ENCODE measurements at places on chromosomes 7 and 10.

DNA sequence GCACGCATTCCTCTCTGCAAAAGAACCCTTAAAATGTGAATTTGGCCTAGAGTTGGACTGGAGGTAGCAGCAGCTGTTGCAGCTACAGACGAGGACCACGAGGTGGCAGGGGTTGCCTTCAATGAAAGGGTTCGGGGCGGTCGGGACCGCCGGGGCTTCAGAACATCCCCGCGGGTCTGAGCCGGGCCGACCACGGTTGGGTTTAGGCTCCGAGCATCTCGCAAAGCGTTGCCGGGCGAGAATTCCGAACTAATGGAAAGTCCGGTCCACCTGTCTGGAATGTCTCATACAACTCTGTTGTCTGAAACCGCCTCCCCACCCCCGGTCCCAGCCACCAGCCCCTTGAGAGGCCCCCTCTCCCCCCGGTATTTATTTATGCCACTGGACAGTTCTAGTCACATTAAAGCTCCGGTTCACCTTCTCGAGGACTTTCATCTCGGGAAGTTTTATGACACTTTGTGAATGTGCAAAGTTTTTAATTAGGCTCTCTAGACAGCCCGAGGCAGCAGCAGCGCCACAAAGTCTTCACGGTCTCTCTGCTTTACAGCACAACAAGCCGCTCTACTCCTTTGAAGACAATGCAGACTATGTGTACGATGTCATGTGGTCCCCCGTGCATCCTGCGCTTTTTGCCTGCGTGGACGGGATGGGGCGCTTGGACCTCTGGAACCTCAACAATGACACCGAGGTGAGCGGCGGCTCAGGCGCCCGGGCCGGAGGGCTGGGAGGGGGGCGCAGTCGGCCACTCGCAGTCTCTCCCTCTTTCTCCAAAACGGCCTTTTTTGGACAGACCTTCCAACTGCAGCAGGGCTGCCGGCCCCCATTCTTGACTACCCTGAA lies 246.2 kb downstream of the SLC25A13 start:
- peak; percentile 39 for DNase-seq

DNA sequence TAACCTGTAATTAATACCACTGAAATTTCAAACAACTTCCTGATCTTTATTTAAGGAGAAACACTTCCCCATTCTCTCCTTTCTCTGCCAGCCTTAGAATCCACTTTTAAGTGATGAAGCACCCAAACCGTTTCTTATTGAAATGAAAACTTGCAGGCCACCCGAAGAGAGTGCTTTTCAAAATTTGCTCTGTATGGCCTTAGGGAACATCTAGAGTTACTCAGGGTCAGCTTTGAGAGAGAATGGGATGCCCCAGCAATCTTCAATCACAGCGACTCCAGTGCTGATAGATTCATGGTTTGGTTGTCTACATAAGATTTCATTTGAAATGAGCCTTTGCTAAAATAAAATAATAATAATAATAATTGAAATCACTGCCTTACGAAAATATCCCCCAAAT lies 323.1 kb downstream of the PCLO start:
- no peak for DNase-seq

- no peak for DNase-seq
Observed at GRCh38 chr10:11447586-11447985, 163.9 kb downstream of the USP6NL start.

GRCh38 chr10:5658871-5659618 lies 7.3 kb downstream of the ASB13 start:
- no peak for DNase-seq

GRCh38 chr7:7327423-7327822 lies 145.1 kb downstream of the C1GALT1 start:
- DNase-seq = no peak

DNA sequence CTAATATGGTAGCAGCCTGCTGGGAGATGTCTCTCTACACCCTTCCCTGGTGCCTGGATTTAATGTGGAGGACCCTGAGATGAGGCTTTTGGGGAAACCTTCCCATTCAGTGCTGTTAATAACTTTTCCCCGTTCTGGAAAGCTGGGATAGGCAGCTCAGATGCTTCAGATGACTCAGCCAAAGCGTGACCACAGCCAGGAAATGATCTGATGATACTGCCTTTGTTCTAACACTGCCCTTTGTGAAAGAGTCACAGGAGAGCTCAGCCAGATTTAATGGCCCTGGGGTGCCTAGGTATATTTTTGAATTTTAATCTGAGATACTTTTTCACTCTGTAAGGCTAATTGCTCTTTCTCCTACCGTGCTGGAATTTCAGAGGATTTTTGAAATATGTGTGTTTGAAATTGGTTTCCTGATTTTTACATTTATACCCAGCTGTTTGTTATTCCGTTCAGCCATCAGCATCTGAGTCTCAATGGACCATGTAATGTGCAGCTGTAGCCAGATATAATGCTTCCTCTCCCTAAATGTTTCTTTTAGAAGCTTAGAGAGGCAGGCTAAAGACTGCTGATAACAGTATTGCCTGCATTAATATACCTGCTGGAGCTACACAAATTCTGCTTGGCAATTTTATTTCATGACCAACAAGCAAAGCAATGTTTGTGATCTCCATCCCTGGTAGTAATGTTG lies 17.8 kb downstream of the CELF2 start:
- DNase-seq = no peak

DNA sequence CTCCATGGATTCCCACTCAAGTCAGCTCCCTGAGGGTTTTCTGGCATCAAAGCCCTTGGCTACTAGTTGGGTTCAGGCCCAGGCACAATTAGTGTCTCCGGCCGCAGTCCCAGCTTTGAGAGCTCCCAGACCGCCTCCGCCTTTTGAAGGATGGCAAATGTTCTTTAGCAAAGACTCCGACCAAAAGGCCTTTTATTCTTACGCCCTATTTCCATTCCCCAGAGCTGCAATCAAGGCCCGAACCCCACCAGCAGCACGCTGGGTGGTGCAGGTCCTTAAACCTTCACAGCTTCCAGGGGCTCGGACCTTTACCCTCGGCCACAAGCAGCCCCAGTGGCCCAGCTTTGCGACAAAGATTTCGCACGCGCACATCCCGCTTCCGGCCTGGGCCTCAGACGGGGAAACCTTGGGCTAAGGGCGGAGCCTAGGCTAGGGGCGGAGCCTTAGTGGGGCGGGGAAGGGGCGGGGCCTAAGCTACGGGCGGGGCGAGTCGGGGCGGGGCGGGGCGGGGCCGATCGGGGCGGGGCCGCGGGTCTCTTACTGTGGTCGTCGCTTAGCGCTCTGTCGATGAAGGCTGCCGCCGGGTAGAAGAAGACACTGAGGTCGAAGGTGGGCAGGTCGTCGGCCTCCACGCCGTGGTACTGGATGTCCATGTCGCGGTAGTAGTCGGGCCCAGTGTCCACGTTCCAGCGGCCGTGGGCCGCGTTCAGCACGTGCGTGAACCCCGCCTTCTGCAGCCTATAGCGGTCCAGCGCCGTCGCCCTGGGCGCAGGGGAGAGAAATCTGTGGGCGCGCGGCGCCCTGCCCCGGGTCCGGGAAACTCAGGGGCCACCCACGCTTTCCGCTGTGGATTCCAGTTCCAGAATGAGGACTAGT lies 68.0 kb upstream of the SAMD8 start:
- peak; percentile 34 for DNase-seq

GRCh38 chr7:151984612-151985011 lies 28.4 kb downstream of the GALNTL5 start:
- no peak for DNase-seq

DNA sequence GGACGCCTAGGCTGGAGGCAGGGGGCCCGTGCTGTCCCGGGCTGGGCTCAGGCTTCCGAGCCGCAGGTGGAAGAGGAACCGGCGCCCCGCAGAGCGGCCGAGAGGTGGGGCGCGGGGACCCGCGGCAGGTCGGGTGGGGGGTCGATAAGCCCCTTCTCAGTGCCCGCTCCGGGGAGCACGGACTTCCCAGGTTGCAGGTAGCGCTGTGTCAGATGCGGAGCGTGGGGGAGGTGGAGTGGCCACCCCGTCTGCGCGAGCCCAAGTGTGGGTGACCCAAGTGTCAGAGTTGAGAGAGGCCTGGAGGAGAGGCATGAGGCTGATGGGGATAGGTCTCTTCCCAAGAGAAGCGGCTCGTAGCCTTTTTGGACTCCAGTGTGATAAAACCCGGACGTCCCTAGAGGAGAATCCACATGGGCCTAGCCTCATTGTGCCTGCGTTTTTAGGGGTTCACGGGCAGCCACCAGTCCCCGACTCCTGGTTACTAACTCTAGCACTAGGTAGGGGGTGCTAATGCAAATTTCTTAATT lies 580 bp downstream of the EEPD1 start:
- no peak for DNase-seq

DNA sequence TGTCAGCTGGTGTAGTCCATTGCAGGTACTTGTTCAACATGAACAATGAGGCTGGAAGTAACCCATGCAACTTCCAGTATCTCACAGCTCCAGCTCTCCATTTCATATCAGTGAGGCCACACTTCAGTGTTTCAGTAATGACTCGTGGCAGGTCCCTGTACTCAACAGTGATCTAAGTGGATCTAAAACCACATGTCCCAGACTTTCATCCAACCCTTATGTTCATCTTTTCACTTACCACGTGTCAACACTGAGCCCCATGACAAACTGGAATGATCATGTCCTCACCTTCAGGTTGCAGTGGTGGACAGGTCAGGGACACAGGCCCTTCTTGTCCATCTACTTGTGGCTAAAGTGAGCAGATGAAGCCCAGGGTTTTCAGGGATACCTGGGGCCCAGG lies 155.0 kb upstream of the GRB10 start:
- no peak for DNase-seq

GRCh38 chr10:2679646-2680045 lies 387.7 kb upstream of the PFKP start:
- DNase-seq = no peak

- no peak for DNase-seq
Observed at GRCh38 chr7:55050281-55050680, 31.5 kb downstream of the EGFR start.

- no peak for DNase-seq
Observed at GRCh38 chr7:47609803-47610452, 28.0 kb upstream of the TNS3 start.

DNA sequence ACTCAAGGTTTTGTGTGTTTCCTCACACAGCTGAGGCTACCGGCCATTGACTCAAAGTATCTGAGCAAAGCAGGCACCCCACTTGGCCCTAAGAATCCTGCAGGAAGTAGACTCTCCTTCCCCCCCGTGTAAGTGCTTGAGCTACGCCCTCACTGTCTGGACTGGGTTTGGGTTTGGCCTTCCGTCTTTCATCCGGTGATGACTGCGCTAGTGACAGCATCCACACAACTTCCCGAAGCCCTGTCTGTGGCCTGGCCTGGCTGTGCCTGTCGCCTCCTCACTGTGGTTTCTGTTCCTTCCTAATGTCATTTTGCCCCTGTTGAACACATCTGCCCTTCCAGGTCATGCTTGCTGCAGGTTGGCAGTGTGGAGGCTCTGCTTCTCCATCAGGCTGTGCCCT lies 14.5 kb downstream of the C7orf57 start:
- DNase-seq = peak; percentile 8

DNA sequence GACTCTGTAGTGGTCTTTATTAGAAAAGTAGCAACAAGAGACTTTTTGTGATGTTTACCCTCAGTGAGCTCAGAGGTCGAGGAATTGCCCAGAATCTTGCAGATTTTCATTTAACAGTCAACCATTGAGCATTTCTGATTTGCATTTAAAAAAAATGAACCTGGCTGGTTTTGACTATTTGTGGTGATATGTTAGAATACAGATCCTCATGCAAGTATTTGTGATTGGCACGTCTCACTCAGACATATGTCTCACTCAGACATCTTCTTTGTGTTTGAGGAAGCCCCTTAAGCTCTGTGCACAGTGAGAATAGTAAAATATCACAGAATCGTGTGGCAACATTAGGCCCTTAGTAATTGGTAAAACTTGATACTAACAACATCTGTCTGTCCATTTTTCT lies 113.2 kb downstream of the SND1 start:
- no peak for DNase-seq

- no peak for DNase-seq
Observed at GRCh38 chr7:4100691-4101090, 581.4 kb upstream of the FOXK1 start.

DNA sequence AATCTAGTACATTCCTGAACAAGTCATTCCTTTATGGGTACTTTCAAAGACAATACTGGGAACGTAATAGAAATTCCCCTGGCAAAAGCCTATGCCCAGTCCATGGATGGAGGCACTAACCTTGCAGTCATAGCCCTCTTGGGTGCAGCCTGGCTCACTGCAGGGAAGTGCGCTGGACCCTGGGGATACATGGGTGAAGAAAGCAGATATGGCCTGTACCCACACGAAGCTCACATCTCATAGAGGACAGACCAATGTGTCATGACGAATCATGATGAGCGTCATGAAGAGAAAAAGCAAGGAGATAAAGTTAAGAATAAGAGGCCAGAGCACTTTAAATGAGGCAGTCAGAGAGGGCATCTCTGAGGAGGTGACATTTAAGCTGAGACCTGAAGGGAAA lies 11.8 kb downstream of the PRLHR start:
- no peak for DNase-seq

DNA sequence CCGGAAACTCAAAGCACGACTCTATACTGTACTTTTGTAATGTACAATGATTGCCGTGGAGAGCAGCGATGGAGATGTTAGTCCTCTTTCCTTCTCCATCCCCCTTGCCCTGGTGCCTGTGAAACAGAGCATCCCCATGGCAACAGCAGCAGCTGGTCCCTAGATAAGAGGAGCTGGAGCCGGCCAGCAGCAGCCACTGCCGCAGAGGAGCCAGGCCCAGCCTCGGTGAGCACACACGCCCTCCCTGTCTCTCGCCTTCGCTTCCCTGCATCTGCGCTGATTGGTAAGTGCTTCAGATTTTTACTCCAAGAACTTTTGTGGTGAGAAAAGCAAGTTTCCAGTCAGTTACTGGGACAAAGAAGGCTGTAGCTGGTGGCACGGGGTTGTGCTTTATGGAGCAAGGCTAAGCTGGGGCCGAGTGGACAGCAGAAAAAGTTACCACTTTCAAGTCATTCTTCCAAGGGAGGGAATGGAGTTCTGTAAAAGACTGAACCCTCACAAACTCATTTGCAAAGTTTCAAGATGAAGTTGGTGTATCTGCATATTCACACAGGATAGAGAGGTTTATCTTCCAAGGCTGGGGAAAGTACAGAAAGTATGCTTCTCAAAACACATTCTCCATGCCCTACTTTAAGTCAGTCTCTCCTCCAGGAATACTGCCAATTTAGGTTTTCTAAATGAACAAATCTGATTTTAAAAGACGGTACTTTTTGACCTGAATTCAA lies at the start of gene PPP1R17:
PPP1R17 (plus strand) TSS at position 192 of the 725 bp plus-strand sequence. CDS start 5,227 bp downstream, outside the sequence.
- DNase-seq = no peak

DNA sequence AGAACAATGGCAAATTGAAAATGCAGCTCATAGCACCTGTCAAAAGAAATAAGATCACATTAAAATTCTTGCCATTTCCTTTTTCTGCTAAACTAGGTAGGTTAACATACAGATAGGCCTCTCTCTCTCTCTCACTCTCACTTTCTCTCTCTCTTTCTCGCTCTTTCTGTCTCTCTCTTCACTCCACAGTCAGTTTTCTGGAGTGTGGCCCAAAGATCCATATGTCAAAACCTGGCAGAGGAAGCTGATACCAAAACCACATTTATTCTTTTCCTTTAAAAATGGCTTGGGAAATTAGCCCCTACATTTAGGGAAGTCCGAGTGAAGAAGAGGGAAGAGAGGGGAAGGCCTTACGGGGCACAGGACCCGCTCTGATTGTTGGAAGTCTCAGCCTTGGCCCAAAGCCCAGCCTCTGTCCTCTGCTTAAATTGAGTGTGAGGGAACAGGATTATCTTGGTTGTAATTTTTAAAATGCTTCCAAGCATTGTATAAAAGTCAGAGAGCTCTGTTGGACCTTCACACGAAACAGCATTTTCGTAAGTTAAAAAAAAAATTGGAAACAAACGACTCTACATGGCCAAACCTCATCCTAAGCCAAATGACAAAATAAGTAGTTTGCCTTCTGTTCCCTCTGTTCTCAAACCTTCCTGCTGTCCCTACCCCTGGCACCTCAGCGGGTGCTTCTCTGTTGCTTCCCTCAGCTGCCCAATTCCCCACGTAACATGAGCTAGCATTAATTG lies 83.2 kb downstream of the FRMD4A start:
- no peak for DNase-seq
